ENCODE measurements at places on chromosomes 2 and 18.
A peak's percentile ranks its signal among the peaks of the same experiment; 100 is the strongest.

- DNase-seq: no peak
Observed at GRCh38 chr2:165621086-165621560, 151.6 kb downstream of the CSRNP3 start.

GRCh38 chr2:96954011-96954846 is 32.2 kb downstream of the FAM178B start:
- DNase-seq: no peak

DNA sequence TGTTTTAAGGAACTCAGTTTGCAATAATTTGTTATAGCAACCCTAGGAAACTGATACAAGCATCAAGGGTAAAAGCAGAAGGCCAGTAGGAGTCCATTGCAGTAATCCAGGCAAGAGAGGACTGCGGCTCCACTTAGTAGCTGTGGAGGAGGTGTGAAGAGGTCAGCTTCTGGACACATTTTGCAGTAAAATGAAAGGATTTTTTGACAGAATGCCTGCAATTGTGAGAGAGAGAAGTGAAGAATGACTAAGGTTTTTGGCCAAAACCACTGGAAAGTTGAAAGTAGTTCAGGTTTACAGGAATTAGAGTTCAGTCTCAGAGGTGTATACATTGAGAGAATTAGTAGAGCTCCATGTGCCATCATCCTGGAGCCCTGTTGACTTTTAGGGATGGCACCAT is 129.5 kb downstream of the RHBDD1 start:
- no peak for DNase-seq

- DNase-seq: no peak
Observed at GRCh38 chr2:103386872-103387271, 625.0 kb downstream of the TMEM182 start.

- no peak for DNase-seq
Observed at GRCh38 chr2:150552041-150552820, 64.8 kb upstream of the RND3 start.

GRCh38 chr18:55250768-55251173 is 291.5 kb upstream of the CCDC68 start:
- DNase-seq: peak; percentile 49

GRCh38 chr18:7980656-7981055 is 413.5 kb downstream of the PTPRM start:
- no peak for DNase-seq

- DNase-seq: no peak
Observed at GRCh38 chr2:177225965-177226360, 13.4 kb downstream of the HNRNPA3 start.

DNA sequence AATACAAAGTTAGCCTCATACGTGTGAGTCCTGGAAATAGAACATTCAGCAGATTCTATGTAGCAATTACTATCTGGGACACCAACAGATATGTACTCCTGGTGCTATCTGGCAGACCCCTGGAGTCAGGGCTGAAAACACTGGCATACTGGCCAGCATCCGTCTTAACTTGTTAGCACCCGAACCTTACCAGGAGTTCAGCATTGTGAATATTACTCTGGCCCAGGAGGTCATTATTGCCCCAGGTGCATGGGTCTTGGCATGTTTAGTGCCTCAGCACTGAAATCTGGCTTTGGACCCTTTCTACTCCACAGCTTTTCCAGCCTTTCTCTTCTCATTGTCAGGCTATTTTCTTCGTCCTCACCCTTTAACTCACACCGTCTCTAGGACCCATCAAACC is 11.9 kb upstream of the NDUFV2 start:
- DNase-seq: no peak

- DNase-seq: no peak
Observed at GRCh38 chr2:122851161-122851560, 1095.7 kb downstream of the TSN start.

GRCh38 chr2:153715218-153715850 is 156.4 kb upstream of the GALNT13 start:
- DNase-seq: no peak
